ENCODE measurements at places on chromosomes 16 and 17.
A peak's percentile ranks its signal among the peaks of the same experiment; 100 is the strongest.

- no peak for DNase-seq
Observed at GRCh38 chr17:76461765-76462555, 5.4 kb upstream of the AANAT start.

- no peak for DNase-seq
Observed at GRCh38 chr17:63423963-63424362, 22.1 kb downstream of the CYB561 start.

DNA sequence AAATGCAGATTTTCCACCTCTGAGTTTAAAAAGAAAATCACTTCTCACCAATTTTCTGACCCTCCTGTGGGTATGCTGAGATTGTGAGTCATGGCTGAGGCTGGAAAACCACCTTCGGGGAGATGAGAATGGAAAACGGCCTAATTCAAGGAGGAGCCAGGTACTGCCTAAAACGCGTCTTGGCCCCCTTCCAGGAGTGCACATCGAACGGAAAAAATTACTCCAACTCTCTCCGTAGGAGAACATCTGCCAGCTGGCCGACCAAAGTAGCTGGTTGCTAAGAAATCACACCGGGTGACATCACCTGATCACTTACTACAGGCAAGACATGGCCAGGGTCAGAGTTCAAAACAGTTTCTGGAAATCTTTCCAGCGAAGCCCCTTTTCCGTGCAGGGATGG lies 107.6 kb downstream of the ZNF423 start:
- peak; percentile 51 for DNase-seq

- no peak for DNase-seq
Observed at GRCh38 chr17:5123343-5124124, 7.7 kb downstream of the USP6 start.

- DNase-seq, result no peak
Observed at GRCh38 chr17:75795820-75796607, 11.4 kb downstream of the UNK start.

- DNase-seq, result peak; percentile 30
Observed at GRCh38 chr17:12727076-12727760, 61.5 kb downstream of the MYOCD start.

DNA sequence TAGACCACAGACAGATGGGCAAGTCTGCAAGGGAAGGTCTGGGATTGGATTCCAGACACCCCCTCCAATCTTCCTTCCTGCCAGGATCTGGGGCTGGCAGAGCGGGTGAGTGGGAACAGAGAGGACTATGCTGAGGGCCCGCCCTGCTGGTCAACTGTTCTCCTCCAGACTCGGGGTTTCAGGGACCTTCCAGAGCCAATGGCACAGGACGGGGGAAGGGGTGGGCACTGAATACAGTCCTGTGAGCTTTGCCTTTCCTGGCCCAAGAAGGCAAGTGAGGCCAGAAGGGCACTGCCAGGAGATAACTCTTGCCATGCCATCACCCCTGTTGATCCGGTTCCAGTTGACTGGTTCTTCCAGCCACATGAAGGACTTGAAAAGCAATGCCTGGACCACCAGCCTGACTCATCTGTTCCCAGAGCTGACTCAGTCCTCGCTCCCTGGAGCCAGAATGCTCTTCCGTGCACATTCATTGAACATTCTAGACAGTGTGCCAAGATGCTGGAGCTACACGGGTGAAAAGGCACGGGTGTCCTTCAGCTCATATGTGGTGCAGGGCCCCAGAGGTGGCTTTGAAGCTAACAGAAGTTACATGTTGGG lies 533 bp upstream of the MEFV start:
- DNase-seq, result peak; percentile 28

DNA sequence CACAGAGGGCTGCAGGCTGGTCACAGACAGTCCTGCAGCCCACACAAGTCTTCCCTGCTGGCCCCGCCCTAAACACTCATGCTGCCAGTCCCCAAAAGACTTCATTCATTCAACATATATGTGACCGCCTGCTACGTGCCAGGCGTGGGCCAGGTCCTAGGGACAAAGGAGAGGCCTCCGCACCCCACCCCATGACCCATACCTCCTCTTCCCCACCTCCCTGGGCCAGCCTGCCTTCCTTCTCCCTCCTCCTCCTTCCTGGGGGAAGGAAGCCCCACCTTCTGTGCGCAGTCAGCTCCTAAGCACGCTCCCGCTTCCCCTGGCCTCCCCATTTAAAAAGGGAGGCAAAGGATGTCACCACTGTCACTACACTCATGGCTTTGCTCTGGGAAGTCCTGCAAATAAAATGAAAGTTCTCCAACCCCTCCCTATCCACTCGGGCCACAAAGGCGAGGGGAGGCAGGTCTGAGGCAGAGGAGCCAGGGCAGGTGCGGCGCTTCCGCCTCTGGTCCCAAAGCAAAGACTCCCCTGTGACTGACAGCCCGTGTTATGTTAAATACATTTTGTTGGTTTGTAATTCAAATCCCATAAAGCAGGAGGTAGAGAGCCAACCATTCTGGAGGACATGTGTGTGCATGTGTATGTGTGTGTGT lies 9.0 kb downstream of the DNAAF8 start:
- DNase-seq, result peak; percentile 7

- peak; percentile 54 for DNase-seq
Observed at GRCh38 chr17:32519228-32520103, 32.7 kb downstream of the CDK5R1 start.

GRCh38 chr17:27153005-27153404 lies 140.9 kb upstream of the WSB1 start:
- no peak for DNase-seq

DNA sequence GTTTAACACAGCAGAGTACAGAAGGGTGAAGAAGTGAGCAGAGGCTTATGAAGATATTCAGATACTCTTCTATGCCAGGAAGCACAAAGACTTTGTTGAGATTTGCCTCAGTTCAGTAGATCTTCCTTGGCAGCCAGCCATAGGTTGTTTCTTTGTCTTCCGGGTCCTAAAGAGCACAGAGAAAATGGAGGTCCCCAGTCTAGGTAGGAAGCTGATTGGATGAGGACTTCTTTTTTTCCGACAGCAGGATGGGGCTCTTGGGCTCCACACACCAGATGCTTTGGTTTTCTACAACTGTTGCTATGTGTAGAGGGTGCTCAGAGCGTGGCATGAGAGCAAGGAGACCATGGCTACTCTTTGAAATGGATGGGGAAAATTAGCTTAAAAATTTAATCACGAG lies 8.3 kb upstream of the CDC6 start:
- DNase-seq, result no peak

GRCh38 chr16:78122774-78123315 lies 23.4 kb downstream of the WWOX start:
- DNase-seq, result peak; percentile 56

DNA sequence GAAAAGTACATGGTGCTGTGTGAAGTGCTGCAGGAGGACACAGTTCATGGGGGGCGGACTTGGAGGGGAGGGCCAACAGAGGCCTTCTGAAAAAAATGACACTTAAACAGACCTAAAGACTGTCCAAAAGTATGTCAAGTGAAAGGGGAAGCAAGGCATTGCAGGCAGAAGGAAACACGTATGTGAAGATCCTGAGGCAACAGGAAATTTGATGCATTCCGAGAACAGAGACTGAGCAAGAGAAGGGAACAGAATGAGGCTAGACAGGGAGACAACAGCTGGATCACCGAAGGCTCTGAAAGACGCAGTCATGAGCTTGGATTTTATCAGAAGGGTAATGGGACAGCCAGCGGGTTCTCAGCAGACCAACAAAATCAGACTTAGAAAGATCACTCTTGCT lies 1.1 kb downstream of the IFT20 start:
- DNase-seq, result no peak
